Tibial artery (tissue), 4 donors: ENCODE measurements at places on chromosomes 2 and 18.

GRCh38 chr2:198706476-198707082 is 751.2 kb downstream of the SATB2 start:
- DNase-seq = no peak

GRCh38 chr2:201500534-201500933 is 49.0 kb downstream of the STRADB start:
- DNase-seq = no peak

- DNase-seq = no peak
Observed at GRCh38 chr2:9984871-9985480, 33.5 kb downstream of the GRHL1 start.

DNA sequence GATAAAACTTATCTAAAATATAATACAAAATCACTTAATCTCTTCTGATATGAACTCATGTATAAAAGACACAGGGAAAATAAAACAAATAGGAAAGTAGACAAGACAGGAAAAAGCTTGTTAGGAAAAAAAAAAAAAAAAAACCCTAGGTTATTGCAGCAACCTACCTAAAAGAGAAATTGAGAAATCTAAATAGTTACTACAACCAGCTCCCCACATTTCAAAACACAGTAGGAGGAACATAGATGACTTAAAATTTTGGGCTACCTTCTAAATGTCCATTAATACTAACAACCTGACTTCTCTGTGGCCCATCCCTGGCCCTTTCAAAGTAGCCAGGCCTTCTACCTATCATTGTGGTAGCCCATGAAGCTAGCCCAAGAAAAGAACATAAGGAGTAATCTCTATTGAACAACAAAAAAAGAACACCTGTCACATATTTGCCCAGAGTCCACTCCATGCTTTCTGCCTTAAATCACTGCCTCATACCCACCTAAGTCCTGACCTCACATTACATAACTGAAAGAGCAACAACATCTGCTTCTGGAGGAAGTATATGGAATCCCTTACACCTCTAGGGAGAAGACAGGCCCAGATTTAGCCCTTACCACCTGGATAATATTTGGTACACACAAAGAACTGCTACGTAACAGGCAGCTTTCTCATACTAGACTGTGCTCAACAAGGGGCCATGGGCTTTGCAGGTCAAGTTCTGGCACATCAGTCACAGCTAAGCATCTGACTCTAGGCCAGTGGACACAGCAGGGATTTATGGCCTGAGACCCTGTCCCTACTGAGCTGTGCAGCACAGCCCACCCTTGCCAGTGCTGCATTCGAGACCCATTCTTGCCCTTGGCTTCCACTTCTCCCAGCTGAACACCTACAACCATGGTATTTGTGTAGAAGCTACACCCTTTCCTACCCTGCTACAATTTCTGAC is 8.5 kb downstream of the SUCLG1 start:
- no peak for DNase-seq

GRCh38 chr2:164717000-164717803 is 95.9 kb upstream of the GRB14 start:
- no peak for DNase-seq

DNA sequence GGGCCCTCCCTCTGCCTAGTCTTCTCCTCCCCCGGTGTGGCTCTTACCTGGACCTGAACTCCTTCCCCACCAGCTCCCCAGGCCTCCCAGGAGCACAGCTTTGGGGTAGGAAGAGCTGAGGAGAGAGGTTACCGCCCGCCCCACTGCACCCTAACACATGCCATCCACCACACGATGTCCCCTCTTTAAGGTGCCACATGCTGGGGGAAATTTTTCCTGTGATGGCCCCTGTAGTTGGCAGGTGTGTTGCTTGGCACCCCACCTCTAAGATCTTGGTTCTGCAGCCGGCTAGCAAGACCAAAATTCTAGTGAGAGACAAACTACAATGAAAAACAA is 6.9 kb upstream of the TEX261 start:
- no peak for DNase-seq

GRCh38 chr2:196640031-196640548 is 575 bp downstream of the CCDC150 start:
- no peak for DNase-seq

DNA sequence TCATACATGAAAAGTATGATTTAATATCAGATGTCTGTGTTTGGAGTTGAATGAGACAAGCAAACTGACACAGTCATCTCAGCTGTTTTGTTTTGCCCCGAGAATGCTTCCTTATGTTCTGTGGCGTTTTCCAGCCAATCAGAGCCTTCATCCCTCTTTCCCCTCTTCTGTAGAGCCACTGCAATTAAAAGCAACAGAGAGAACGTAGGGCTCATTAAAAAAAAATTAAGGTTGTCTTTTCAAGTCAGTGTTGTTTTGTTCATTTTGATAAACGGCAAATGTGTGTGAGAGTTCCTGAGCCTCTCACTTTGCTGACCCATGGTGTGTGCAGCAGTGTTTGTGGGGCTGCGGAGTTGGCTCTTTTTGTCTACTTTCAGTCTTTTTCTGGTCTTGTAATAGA is 216.0 kb downstream of the FHOD3 start:
- DNase-seq = no peak

- no peak for DNase-seq
Observed at GRCh38 chr18:47166294-47166693, 9.9 kb downstream of the IER3IP1 start.

GRCh38 chr2:25184254-25184653 is 15.9 kb upstream of the POMC start:
- DNase-seq = no peak

DNA sequence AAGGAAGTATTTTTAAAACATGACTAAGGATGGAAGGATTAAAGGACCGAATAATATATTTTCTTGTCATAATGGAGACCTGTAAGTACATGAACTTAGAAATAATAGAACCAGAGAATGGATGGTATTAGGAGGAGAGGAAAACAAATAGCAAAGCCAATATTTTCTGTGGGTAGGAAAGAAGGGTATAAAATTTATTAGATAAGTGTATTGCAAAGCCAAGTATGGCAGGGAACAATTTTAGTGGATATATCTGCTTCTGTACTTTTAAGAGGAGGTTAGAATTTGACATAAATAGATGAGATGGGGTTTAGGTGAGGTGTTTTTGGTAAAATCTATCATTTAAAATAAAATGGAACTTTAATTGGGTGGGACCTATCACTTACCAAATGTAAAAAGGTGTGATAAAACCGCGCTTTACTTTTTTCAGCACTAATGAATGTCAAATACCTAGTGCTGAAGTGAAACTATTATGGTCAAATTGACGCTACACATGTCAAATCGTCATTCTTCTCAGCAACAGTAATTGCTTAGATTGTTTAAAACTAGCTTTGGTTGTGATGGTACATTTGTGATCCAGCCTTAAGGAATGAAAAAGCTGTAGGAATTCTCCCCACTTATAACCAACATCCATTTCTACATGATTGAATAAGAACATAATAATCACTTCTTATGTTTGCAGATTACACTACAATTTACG is 78.1 kb upstream of the ZEB2 start:
- DNase-seq = no peak

DNA sequence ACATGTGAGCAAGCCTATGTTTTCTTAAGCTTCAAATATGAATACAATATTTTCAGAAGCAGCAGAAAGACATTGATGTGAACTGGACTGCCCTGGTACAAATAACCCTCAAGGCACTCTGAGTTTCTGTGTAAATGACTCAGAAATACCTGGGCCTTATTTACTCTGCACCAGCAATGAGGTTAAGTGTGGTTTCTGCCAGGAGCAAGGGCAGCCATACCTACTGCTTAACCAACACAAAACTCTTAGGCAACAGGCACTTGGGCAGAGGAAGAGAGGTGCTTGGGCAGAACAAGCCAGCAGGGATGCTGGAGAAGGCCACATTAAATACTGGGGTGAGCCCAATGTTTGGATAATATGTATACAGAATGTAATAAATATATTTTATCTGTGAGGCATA is 29.4 kb upstream of the ARL5A start:
- DNase-seq = no peak

GRCh38 chr2:26582890-26583289 is 58.3 kb downstream of the CIB4 start:
- no peak for DNase-seq

- no peak for DNase-seq
Observed at GRCh38 chr2:29462293-29462692, 347.1 kb downstream of the CLIP4 start.

DNA sequence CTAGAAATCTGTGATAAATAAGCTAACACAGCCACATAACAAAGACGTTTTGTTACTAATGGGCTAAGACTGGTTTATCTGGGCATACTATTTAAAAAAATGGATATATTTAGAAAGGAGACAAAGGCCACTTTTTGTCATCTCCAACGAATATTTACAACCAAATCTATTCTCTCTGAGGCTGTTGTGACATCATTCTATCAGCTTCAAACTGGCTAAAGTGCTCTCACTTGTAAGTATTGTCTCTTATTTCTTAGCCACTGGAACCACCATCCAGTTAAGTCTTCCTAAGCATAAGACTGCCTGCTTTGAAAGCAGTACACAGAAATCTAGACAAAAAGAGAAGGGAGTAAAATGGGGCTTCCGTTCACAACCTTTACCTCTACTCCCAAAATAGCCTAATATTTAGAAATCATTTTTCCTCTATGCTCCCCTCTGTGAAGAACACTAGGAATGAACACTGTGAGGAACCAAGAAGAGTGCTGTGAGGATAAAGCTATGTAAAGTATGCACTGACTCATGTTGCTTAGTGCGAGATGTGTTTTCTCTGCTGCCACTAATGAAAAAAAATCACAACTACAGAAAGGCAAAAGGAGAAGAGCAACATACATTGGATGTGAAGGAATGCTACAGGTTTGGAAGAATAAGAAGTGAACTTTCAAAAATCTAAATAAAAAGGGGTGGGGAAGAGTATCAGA is 264.1 kb downstream of the EXOC6B start:
- DNase-seq = no peak

DNA sequence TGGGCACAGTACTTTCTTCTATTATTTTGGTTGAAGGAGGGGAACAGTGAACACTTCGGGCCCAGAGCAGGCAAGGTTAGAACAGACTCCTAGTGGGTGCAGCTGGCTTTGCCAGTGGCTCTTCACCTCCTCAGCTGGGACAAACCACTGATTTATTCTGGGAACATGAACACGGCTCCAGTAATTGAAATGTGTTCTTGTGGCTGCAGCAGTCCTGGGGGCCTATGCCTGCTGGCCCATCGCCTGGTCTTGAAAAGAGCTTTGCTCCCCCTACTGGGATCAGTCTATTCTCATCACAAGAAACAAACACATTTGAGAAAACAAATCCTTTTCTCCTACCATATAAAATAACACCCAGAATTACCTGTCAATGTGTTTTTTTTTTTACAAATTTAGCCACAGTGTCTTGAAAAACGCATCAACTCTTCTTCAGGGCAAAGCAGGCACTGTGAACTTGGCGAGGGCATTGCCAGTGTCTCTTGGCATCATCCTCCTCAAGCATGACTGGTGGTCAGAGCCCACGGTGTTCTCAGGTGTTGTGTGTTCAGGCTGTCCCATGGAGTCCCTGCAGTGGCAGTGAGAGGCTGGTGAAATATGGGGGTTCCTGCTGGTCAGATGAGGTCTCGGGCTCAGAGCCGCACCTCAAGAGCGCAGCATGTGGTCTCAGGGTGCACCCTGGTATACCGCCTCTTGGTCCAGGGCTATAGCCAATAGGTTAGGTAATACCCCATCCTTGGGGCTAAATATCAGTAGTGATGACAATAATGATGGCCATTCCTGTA is 51.3 kb downstream of the RNF144A start:
- no peak for DNase-seq

GRCh38 chr2:61763605-61764034 is 90.2 kb downstream of the FAM161A start:
- DNase-seq = peak; percentile 78

- DNase-seq = peak; percentile 97
Observed at GRCh38 chr2:216692636-216693413, 2.5 kb downstream of the IGFBP5 start.

- DNase-seq = no peak
Observed at GRCh38 chr18:55633032-55633431, 45.0 kb upstream of the TCF4 start.

DNA sequence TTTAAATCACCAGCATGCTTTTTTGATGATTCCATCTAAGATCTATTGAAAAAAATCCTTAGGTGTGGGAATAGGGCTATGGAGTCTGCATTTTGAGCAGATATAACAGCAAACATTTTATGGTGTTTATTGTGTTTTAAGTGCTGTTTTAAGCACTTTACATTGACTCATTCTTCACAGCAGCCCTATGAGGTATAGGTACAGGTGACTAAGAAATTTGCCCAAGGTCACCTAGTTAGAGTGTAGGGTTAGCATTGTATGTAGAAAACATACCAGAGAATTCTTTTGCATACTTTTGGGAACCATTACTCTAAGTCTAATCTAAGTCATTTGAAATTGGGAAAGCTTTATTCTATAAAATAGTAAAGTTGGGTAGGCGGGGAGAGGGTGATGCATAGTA is 31.3 kb downstream of the PPM1B start:
- no peak for DNase-seq

DNA sequence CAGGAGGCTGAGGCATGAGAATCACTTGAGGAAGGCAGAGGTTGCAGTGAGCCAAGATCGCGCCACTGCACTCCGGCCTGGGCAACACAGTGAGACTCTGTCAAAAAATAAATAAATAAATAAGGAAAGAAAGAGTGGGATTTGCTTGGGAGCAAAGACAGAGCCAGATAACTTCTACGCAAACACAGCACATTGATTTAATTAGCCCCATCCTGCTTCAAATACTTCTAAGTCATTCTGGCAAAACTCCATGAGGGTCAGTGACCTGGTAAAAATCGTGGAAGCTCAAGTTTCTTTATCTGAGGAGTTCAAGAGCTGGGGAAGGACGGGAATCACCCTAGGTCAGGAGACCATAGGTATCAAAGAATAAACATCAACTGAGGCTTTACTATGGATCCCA is 70.6 kb upstream of the TCF7L1 start:
- no peak for DNase-seq

- DNase-seq = no peak
Observed at GRCh38 chr2:16319551-16320121, 346.0 kb downstream of the CYRIA start.

GRCh38 chr2:139992078-139992477 is 1211.9 kb upstream of the NXPH2 start:
- no peak for DNase-seq

DNA sequence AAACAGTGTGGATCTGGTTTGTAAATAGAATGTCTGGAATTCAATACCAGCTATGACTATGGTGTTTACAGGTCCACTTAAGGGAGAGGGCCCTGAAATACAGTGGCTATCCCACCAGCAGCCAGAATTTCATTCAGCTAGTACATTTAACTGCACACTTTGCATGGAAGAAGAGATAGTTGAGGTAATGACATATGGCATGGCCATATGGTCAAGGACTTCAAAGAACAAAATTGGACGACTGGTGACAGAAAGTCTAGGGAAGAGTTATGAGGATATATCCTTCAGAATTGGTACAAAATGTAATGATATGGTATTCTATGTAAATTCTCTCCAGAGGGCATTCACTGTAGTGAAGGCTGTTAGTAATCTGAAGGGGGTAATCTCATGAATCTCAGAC is 105.0 kb downstream of the IKZF2 start:
- no peak for DNase-seq

GRCh38 chr2:69489793-69490192 is 52.6 kb upstream of the NFU1 start:
- DNase-seq = no peak
